ENCODE measurements at places on chromosomes 1 and 21.

GRCh38 chr21:29406385-29406784 lies 107.7 kb downstream of the BACH1 start:
- no peak for DNase-seq

DNA sequence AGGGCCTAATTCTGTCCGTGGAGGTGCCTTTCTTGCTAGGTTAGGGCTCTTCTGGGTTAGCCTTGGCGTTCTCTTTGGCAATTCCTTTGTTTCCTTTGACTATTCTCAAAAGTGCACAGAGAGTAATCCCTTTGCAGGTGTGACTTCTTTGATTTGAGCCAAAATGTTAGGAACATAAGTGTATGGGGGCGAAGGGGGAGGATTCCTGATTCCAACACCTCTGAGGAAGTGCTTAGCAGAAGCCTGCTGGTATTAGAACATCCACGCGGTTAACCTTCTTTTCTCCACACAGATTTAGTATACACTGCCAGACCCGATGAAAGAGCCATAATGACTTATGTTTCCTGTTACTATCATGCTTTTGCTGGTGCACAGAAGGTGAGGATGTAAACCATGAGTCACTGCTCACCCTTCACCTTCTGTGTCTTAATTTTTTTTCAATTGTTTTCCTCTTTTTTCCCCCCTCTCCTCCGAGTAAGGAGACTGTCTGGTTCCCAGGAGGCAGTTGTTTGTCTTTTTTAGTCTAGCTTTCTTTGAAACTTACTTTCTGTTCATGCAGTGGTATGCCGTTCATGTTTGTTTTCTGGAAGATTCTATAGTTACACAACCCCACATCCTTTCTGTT lies 48.0 kb downstream of the ACTN2 start:
- no peak for DNase-seq

- no peak for DNase-seq
Observed at GRCh38 chr1:240500647-240501046, 111.3 kb downstream of the GREM2 start.

DNA sequence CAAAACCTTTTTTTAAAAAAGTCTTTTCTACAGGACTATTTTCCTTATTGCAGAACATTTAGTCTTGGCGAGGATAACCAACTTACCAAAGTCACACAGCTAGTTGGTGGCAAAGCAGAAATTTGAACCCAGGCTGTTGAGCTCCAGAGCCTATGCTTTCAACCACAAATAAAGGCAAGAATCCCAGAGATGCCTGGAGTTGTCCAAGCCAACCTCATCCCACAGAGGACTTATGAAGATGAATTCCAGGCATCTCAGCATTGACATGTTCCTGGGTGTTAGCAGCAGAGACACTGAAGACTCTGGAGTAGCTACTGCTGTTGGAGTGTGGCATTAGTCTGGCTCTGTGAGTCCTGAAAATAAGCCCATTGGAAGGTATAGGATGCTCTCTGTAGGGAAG lies 287.6 kb upstream of the C1orf105 start:
- no peak for DNase-seq

DNA sequence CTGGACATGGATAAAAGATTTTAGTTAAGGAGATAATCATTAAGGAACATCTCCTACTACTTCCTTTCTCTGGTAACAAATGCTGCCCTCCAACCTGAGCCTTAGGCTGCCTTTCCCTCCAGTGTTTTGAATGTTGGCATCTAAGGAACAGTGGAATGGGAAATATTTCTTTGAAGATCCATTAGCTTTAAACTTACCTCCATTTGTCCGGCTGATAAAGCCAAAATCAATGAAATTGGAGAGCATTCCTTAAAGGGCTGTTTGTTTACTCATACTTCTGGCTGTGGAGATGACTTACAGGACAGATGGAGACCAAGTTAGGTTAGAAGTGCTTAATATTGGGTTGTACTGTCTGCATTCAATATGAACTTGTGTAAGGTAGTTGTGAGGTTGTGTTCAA lies 439.1 kb downstream of the PLA2G4A start:
- no peak for DNase-seq

Data from stimulated activated CD8-positive, alpha-beta memory T cell treated with anti-CD3 and anti-CD28 coated beads, Interleukin-4, amount 100 ng/mL, for 48 hours (primary cell).